Memory B cell (primary cell): ENCODE measurements at places on chromosomes 6 and 20.

- DNase-seq: no peak
These were observed 16.2 kb upstream of the BLCAP start for GRCh38 chr20:37543828-37544227.

DNA sequence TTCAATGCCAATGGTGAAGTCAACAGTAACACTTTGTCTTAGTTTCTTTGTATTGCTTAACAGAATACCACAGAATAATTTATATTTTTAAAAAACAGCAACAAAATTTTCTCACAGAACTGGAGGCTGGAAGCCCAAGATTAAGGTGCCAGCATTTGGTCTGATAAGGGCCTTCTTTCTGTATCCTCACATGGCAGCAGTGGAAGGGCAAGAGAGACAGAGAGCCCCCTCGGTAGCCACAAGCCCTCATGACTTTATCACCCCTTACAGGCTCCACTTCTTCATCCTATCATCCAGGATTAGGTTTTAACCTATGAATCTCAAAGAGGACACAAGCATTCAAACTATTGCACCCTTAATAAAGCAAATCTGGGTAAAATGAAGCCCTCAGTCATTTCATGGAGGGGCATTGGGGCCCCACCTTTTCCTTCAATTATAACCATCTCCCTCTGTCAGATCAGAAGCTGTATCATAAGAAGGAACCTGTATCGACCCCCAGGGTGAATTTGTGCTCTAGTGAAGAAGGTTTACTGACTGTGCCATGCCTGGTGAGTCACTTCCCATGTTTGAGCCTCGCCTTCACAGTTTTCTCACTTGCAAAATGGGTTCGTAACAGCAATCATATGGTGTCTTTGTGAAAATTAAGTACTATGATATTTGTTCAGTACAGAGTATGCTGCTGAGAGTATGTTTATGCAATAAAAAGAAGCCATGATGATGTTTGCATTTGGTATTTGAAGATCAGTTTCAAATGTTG is 178.2 kb downstream of the LRFN2 start:
- no peak for DNase-seq

GRCh38 chr20:59346061-59346460 is 45.6 kb downstream of the EDN3 start:
- DNase-seq: no peak

DNA sequence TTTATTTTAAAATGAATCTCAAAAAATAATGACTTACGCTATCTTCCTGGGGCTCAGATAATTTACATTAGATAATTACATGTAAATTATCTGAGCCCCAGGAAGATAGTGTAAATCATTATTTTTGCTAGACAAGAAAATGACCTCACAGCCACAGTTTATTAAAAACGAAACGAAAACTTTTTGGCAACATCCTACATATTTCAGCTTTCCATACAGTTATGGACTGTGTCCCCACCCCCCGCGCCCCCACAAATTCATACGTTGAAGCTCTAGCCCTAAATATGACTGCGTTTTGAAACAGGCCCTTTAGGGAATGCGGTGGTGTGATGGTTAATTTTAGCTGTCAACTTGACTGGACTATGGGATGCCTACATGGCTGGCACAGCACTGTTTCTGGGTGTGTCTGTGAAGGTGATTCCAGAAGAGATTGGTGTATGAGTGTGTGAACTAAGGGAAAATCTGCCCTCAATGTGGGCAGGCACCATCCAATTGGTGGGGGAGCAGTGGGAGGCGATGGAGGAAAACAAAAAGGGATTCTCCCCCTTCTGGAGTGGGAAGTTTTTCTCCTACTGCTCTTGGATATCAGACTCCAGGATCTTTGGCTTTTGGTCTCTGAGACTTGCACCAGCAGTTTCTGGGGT is 52.6 kb downstream of the TRPC4AP start:
- DNase-seq: no peak

DNA sequence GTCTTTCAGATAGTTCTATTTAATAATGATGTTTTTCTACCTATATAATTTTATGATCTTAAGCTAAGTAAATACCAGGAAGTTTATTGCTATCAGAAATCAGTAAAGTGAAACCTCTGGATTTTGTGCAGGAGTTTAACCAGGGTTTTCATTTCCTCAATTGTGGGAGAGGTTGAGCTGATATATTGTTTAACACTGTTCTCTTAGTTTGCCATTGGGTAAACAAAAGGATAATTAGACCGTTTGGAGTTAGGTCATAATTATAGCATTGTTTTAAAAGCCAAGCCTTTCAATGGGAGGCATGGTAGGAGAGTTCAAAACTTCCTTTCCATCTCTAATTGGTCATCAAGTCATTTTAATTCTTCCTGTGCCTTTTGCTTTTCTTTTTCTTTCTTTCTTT is 58.7 kb downstream of the STXBP5 start:
- DNase-seq: no peak

GRCh38 chr6:3297909-3298308 is 39.2 kb downstream of the PSMG4 start:
- DNase-seq: no peak

DNA sequence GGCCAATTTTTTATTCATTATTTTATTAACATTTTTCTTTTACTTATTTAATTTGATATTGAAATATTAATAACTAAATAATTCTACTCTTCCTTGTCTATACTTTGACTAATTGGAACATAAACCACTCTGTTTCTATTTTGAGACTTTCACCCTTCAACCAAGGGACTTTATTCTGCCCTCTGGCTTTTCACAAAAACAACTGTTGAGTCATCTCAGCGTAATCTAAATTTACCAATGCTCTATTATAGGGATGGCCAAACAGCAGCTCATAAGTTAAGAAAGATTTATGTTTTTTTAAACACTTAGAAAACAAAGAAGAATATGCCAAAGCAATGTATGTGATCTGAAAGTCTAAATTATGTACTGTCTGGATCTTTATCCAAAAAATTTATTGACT is 46.7 kb downstream of the DOP1A start:
- DNase-seq: no peak

GRCh38 chr6:54111341-54112045 is at the start of gene MLIP:
Gene MLIP, plus strand, starts transcription at chr6:54111443. Its CDS starts 37 bp downstream, at chr6:54111480.
- no peak for DNase-seq

DNA sequence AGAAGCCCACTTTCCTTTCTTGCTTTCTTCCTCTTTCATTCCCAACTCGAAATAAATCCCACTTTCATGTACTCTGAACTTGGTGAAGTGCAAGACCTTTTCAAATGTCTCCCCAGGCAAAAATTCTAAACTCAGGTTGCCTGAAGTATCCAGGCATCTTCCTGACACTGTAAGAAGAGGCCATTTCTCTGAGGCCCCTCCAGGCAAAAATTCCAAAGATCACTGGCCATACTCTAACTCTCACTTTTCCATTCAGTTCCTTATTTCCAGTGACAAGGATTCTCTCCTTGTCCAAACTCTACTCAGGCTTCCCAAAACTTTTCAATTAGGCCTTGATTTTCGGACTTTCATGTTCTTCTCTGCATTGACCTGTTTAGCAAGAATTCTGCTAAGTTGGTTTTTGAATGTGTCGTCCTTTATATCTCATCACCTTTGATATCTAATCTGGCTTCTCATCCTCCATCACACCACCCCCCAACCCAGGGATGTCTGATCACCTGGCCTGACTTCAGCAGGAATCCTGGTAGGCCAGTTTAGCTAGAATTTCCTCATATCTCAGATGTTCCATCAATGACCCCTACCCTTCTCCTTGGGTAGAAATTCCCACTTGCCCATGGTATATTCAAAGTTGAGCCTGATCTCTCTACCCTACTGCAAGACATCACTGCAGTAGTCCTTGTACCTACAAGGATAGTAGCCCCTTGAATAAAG is 124.9 kb downstream of the RCAN2 start:
- DNase-seq: no peak

DNA sequence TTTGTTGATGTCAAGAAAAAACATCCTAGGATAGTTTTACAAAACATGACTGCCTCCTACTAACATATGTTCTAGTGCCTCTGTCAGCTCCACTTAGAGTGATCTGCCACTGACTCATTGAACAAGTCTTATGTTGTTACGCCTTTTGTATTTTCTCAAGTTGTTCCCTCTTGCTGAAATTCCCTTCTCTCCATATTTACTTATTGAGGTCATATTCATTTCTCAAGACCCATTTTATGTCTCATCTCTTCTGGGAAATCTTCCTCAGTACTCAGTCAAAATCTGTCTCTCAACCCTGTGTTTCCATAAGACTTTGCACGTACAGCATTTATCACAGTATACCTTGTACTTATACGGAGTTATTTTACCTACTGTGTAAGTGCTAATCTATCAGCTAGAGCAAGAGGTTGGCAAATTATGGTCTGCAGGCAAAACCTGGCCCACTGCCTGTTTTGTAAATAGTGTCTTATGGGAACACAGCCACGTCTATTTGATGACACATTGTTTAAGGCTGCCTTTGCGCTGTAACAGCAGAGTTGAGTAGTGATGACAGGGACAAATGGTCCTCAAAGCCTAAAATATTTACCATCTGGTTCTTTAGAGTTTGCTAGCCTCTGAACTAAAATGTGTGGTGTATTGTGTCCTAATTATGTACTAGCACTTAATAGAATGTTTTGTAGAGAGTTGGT is 83.4 kb downstream of the ADGRB3 start:
- DNase-seq: no peak
